ENCODE measurements at places on chromosomes 12 and 14. TPM values are rescaled to one million over a fixed set of nuclear protein-coding genes. Genes with fewer than 3 reads are reported as not detected.

The SLC17A8 gene
- total RNA-seq: not detected

The ERP29 gene
- total RNA-seq: 165 TPM

The SMCO3 gene
- not detected for total RNA-seq

The CYP27B1 gene
- 1.8 TPM for total RNA-seq

GRCh38 chr14:53840444-53840843, 116.2 kb downstream of the BMP4 start:
- H3K36me3 ChIP-seq: peaks cover 25% of the 10 kb centered on the region
- peak overlapping the region; percentile 96 for H3K27ac ChIP-seq
- peak; percentile 55 for DNase-seq
- H3K4me3 ChIP-seq: peak overlapping the region; percentile 35

DNA sequence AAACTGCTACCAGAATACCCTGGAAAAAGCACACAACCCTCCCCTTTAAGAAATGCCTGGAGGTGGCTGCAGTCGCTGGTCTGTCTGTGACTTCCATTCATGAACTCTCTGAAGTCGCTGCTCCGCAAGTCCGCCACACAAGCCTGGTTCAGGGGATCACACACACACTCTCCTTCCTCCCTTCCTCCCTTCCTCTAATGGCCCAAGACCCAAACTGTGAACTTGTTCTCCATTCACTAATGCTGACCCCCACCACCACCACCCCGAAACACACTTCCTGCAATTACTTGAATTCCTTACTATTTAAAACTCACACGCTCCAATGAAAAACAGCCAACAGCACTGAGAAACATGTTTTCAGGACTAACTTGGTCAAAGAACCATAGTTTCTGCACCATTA, 1.0 kb upstream of the LMO3 start:
- peak overlapping the region; percentile 71 for H3K4me3 ChIP-seq
- DNase-seq: no peak
- H3K27me3 ChIP-seq: no peaks in the 10 kb centered on the region
- peaks cover 11% of the 10 kb centered on the region for H3K36me3 ChIP-seq

DNA sequence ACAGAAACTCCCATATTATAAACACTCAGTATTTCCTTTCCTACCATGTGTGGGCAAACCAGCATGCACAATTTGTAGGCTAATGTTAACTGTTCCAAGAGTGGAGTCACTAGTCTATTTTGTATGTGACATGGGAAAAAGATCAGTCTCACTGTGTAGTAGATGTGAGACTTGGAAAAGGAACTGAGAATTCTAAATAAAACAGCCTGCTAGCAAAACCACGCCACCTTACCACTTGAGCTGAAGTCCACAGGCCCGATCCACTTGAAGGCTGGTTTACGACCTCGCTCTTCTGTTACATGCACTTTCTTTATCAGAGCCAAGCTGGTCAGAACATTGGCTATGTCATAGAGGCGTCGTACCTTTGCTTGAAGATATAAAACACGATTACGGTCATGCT, 22.5 kb downstream of the E2F7 start:
- H3K27me3 ChIP-seq: no peaks in the 10 kb centered on the region
- no peak for DNase-seq
- H3K4me3 ChIP-seq: no peak overlapping the region
- no peaks in the 10 kb centered on the region for H3K4me1 ChIP-seq
- no peak overlapping the region for H3K27ac ChIP-seq

GRCh38 chr12:52561880-52562449, 9.0 kb upstream of the KRT71 start:
- no peak overlapping the region for H3K4me3 ChIP-seq
- no peaks in the 10 kb centered on the region for H3K4me1 ChIP-seq
- H3K36me3 ChIP-seq: no peaks in the 10 kb centered on the region
- H3K27me3 ChIP-seq: peaks cover 85% of the 10 kb centered on the region
- no peak overlapping the region for H3K27ac ChIP-seq

Data from Calu3 (cell line).